ENCODE measurements at places on chromosomes 12 and 14.
A peak's percentile ranks its signal among the peaks of the same experiment; 100 is the strongest.

- peak; percentile 72 for DNase-seq
Measured at GRCh38 chr12:121668750-121669520, 519 bp downstream of the MORN3 start.

- no peak for DNase-seq
Measured at GRCh38 chr12:114692186-114693058, 8.4 kb upstream of the TBX3 start.

DNA sequence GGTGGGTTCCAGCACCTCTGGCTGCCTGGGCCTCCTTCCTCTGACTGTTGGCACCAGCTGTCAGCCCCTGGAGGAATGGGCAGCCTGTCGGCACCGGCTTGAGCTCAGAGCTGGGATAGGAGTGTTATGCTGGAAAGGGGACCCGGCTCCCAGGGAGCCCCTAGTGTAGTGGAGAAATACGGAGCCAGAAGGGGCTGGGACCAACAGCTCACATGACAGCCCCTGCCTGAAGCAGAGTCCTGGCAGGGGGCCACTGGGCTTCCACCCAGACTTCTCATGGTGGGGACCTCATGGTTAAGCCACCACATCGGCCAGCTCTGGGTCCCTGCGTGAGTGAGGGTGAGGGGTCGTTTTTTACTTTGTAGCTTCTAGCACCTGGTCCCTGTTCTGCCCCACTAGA is 174.5 kb downstream of the TSPAN9 start:
- DNase-seq, result no peak

GRCh38 chr14:74085047-74085637 is 386 bp downstream of the LIN52 start:
- peak; percentile 45 for DNase-seq

DNA sequence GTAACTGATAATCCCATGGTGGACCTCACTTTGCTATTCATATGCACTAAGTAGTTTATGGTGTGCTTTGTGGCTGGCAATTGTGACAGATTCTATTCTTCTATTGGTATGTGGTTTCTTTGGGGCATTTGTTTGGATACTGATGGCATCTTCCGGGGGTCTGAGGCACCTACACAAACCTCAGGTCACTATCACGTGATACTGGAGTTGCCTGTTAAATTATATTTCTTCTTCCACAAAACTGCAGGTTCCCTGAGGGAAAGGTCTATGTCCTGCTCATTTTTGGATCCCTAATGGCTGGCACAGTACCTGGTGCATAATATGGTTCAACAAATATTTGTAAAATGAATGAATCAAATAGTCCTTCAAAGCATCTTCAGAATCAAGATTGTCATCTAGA is 49.5 kb upstream of the HELB start:
- DNase-seq, result no peak

DNA sequence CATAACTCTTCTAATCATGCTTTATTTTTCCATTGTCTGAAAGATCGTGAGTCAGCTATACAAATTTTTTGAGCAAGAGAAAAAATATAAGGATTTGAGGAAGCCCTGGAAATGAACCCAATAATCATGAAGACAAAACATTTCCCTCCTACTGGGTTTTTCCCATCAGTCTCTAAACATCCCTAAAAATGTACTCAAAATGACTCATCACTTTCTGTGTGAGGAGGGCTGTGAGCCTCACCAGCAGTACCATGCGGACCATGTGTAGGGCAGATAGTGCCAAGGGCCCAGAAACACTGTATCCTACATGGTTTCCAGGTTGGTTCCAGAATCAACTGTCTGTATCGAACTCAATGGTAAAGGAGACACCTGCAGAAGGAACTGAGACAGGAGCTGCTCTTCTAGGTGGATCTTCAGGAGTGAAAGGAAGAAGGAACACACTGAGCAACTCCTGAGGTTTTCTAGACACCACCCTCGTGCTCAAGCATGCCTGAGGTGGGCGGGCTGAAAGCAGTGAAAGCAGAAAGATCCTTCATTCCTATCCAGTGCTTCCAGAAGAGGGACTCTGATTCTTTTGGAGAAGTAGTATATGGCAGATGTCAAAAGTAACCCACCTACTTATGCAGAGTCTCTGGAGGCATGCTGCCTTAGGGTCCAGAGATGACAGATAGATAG is 48.6 kb upstream of the RHOJ start:
- DNase-seq, result no peak

- DNase-seq, result no peak
Measured at GRCh38 chr14:59085207-59085739, 103.2 kb upstream of the DAAM1 start.

GRCh38 chr14:76126076-76126475 is 25.6 kb upstream of the GPATCH2L start:
- no peak for DNase-seq

- DNase-seq, result no peak
Measured at GRCh38 chr14:71967704-71968103, 35.5 kb downstream of the RGS6 start.

Data from right forelimb (tissue), 1 donor.